ENCODE measurements at places on chromosomes 3 and 15.

- no peak for DNase-seq
Observed at GRCh38 chr15:67064607-67065530, 533 bp upstream of the SMAD3 start.

- DNase-seq: no peak
Observed at GRCh38 chr3:126733061-126733430, 29.0 kb downstream of the CHCHD6 start.

DNA sequence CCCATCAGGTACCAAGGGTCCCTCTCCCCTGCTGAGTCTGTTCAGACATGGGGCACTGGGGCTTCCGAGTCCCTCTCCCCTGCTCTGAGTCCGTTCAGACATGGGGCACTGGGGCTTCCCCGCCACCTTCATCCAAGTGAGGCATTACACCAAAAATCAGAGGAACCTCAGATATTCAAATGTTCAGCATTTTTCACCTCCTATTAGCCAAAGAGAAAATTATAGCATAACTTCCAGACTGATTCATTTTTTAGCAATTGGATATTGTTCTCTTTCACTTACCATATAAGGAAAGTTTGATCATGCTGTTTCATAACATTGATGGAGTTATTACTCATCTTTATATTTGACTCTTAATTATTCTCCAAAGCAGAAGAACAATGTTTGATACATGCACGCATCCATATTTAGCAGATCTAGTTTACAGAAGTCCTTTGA lies 213.9 kb downstream of the MTHFS start:
- no peak for DNase-seq

- DNase-seq: no peak
Observed at GRCh38 chr3:119781330-119782198, at the start of gene NR1I2. NR1I2 (plus strand) TSS chr3:119782101.

DNA sequence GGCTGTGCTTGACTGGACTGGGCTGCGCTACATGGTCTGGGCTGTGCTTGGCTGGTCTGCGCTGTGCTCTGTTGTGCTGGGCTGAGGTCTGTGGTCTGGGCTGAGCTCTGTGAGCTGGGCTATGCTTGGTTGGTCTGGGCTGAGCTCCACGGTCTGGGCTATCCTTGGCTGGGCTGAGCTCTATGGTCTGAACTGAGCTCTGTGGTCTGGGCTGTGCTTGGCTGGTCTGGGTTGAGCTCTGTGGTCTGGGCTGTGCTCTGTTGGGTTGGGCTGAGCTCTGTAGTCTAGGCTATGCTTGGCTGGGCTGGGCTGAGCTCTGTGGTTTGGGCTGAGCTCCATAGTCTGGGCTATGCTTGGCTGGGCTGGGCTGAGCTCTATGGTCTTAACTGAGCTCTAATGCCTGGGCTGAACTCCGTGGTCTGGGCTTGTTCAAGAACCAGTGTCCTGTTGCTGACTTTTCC lies 92.0 kb downstream of the PLXNA1 start:
- DNase-seq: peak; percentile 36

GRCh38 chr15:76730262-76730661 lies 174.9 kb downstream of the SCAPER start:
- no peak for DNase-seq

DNA sequence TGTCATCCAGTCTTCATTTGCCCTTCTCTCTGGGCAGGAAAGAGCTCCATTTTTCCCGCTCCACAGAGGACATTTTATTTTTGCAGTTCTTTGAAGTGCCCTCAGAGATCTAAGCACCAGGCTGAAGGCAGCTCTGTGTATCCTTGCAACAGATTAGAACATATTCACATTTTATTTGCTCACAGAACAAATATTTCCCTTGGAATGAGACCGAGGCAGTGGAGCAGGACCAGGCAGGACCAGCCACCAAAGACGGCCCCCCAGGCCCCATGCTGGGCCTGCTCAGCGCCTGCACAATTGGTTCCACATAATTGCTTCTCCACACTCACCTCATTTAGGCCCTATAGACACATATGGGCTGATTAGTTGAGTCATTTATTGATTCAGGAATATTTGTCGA lies 15.7 kb upstream of the ETV5 start:
- no peak for DNase-seq

DNA sequence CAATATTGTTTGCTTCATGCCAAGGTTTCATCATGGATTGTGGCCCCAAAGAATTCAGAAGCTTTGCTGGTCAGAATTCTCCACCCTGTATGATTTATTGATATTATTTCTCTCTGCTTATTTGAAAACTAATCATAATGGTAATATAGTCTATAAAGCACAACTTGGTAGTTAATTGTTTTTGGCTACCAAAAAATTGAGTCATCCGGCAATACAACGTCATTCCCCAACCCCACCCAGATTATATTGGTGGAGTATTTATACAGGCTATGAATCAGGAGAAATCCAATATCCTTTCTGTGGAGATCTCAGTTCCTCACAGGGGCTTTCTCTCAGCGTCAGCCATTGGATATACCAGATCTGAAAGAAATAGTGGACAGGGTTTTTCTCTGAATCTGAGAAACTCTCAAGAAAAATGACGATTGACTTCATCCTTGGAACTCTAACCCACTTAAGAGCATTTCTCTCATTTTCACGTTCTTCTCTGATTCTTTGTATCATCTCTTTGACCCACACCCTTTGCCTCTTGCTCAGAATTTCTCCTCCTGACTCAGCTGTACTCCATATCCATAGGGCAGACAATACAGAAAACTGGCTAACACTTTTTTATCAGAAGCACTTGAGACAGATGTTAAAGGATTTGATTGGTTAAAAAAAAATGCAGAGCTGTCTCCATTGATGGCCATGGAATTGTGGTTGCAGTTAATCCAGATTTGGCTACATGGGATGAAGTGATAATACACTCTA lies 1055.8 kb upstream of the CADM2 start:
- DNase-seq: no peak

- no peak for DNase-seq
Observed at GRCh38 chr15:60382773-60383674, 14.8 kb downstream of the ANXA2 start.

DNA sequence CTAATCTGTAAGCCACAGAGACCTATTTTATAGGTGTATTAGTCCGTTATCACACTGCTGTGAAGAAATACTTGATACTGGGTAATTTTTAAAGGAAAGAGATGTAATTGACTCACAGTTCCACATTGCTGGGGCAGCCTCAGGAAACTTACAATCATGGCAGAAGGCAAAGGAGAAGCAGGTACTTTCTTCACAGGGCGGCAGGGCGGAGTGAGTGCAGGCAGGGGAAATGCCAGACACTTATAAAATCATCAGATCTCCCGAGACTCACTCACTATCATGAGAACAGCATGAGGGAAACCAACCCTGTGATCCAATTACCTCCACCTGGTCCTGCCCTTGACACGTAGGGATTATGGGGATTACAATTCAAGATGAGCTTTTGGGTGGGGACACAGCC lies 108.7 kb downstream of the GALK2 start:
- DNase-seq: no peak

GRCh38 chr15:84983294-84983693 lies 1.6 kb downstream of the PDE8A start:
- peak; percentile 20 for DNase-seq

Data from suppressor macrophage (primary cell).